Activated gamma-delta T cell treated with Interleukin-2 at 50 U/mL for 16 hours (primary cell): ENCODE measurements at places on chromosomes 16 and 17.

DNA sequence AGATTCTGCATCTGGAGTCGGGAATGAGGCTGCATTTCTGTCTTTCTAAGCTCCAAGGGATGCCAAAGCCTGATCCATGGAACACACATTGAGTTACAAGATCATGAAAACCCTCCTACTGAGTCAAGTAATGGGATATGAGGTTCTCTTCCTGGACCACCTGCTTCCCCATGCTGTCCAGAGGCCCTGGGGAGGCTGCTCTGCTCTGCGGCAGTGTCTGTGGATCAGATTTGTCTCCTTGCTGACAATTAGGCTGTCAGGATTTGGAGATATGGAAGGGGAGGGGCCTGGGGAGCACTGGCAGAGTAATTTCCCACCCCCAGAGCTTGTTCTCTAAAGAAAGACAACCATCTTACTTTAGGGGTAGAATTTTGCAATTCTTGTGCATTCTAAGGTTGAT, 33.0 kb downstream of the C16orf95 start:
- DNase-seq = no peak

- no peak for DNase-seq
Measured at GRCh38 chr16:82044585-82044911, 9.5 kb downstream of the HSD17B2 start.

DNA sequence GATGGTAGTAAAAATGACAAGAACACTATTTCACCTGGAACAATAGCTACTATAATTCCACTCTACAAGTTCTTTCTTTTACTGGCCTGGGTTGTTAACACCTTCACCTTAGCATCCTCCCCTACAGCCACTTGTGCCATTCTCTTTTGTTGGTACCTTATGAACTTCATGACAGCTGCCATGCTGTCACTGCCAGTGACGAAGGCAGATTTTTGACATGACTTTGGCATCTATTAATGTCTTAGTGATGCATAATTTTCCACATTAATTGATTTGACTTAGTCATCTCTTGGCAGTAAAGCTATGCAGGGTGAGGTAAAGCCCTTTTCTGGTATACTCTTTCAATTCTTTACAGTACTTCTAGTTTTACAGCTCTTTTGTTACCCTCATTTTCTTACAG, 207.9 kb downstream of the TANC2 start:
- DNase-seq = no peak

DNA sequence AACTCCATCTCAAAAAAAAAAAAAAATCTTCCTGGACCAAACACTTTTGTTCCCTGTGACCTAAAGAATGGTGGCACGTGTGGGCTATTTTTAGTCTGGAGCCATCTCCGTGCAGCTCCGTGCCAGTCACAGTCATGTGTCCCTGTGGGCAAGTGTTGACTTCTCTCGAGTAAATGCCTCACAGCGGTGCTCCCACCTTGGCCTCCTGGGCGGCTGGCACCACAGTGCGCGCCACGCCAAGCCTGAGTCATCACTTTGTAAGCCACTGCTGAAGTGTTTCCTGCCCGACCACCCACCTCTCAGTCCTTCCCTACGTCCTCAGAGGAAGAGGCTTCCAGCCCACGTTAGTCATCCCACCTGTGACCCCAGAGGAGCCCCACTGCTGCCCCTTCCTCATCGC, 10.9 kb upstream of the HEXD start:
- DNase-seq = no peak

GRCh38 chr17:55731586-55732250, 9.1 kb upstream of the TMEM100 start:
- DNase-seq = no peak

- DNase-seq = no peak
Measured at GRCh38 chr16:88665148-88665547, 2.3 kb upstream of the MVD start.

- no peak for DNase-seq
Measured at GRCh38 chr16:55217392-55217791, 106.6 kb upstream of the IRX6 start.

DNA sequence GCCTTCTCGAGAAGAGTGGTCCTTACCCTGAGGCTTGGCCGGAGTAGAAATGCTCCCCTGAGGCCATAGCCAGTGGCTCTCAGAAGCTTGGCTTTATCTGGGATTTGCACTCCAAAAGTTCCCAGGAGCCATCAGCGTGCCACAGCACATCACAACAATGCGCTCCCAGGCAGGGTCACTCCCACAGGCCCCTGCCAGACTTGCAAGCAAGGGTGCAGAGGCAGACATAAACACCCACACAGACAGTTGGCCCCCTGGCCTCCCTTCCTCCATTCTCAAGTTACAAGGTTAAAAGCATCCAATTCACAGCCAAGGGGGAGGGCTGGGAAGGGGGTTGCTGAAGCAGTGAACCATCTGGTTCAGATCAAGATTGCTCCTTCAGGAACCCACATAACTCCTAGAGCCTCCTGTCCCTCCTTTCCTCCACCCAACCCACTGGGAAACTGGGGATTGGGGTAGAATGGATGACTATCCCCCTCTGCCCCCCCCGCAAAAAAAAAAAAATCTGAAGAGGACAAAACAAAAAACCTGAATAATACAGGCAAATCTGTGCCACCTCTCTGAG, 1.8 kb downstream of the ST3GAL2 start:
- DNase-seq = no peak

DNA sequence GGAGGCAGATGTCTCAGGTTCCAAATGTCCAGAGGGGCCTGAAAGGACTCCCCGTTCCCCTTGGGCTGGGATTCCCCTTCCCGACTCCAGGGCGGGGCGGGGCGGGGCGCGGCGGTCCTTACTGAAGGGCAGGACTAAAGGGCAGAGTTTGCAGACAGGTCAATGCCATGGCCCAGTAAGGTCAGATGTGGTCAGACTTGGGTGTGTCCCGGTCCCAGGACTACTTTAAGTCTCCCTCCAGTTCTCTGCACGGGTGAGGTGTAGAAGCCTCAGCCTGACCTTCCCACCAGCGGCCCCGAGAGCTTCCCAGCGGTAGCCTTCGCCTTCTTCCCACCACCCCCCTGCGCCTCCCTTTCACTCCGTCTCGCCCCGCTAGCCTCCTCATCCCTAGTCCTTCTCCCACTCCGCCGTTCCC, 532 bp downstream of the KDM6B start:
- peak; percentile 42 for DNase-seq

- no peak for DNase-seq
Measured at GRCh38 chr17:49580055-49580721, 4.5 kb downstream of the NXPH3 start.
